ENCODE measurements at places on chromosomes 7 and 10. TPM values are rescaled to one million over a fixed set of nuclear protein-coding genes. Genes with fewer than 3 reads are reported as not detected.

The POR gene
- total RNA-seq, result 90.9 TPM

The CYP2C19 gene
- 4.0 TPM for total RNA-seq

DNA sequence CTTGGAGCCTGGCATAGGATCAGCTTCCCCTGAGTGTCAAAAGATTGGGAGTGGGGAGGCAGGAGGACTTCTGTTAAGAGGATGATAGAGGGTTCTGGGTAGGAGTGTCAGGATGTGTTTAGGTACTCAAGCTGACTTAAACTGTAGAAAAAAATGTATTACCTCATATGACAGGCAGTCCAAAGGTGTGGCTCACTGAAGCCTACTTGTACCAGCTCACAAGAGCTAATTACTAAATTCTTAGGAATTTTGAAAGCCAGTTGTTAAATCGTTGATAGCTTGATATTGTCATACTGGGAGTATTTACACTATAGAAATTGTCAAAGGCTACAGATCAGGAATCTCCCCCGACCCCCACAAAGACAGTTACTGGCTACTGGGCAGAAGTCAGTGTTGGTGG, 32.1 kb downstream of the FAS start:
- H3K4me3 ChIP-seq, result no peak overlapping the region
- H3K27me3 ChIP-seq, result no peaks in the 10 kb centered on the region
- no peak overlapping the region for H3K27ac ChIP-seq
- H3K4me1 ChIP-seq, result no peaks in the 10 kb centered on the region
- H3K36me3 ChIP-seq, result peaks cover 8% of the 10 kb centered on the region
- DNase-seq, result no peak

DNA sequence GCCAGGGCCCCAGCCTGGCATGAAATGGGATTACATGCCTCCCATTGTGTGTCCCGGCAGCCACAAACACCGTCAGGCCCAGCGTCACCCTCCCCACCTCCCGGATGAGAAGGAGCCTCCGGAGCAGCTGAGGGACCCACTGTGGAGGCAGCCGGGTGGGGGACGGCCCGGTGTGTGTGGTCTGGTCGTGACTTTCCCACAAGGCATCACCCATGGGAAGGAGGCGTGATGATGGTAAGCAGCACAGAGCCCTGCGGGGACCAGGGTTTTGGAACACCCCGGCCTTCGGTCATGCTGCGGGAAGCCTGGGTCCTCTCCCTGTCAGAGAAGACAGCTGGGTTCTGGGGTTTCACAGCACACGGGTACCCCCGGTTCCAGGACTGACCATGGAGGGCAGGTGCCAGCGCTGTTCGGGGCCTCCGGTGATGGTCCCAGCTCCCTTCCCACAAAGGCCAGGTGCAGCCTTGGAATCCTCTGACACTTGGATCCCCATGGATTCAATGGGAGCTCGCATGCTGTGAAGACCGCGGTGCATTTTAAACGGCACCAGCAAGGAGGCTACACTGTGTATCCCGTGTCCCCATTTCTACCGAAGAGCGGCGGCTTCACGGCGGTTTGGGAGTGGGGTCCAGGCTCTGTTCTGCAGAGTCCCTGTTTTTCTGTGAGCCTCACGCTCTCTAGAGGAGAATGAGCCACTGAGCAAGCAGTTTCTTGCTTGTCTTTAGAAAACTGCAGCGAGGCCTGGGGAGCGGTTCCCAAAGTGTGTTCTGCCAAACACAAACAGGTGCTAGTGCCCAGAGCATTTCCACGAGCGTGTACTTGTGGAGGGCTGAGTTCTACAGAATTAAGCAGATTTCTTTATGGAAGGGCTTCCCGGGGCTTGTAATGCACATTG, 336.0 kb downstream of the ADARB2 start:
- no peak overlapping the region for H3K4me3 ChIP-seq
- DNase-seq, result no peak
- H3K27ac ChIP-seq, result no peak overlapping the region
- no peaks in the 10 kb centered on the region for H3K36me3 ChIP-seq
- no peaks in the 10 kb centered on the region for H3K27me3 ChIP-seq
- peaks cover 14% of the 10 kb centered on the region for H3K4me1 ChIP-seq

DNA sequence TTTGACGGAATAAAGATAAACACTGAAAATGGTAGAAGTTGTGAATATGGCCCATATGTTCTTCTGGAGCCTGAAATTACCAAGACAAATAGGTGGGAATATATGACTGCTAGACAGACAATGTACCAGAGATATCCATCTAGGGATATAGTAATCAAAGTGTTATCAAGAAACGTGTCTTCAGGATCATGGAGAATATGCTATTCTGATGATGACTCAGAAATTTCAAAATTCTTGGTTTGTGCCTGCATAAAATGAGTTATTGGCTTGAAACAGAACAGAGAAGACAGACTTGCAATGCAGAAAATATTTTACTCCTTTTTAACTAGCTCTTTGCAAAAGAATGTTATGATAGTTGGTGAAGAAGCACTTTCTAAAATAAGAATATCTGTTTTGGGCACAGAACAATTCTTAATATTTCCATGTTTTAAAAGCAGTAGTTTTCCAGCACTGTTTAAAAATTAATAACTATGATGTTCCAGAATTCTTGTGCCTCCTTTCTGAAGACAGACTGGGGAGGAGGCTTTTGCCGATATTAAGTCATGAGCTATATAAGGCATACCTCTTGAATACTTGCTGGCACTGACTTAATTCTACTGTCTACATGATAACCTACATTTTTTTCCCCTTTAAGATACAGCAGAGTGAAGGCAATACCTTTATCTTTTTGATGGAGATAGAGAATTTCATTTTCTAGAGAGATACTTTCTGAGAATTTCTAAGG, 34.4 kb upstream of the CABCOCO1 start:
- H3K4me1 ChIP-seq, result peaks cover 36% of the 10 kb centered on the region
- no peak overlapping the region for H3K4me3 ChIP-seq
- no peaks in the 10 kb centered on the region for H3K36me3 ChIP-seq
- H3K27ac ChIP-seq, result peak overlapping the region; percentile 34
- DNase-seq, result no peak

Data from esophagus squamous epithelium (tissue), 5 donors.